ENCODE measurements at places on chromosomes 12 and 14.

DNA sequence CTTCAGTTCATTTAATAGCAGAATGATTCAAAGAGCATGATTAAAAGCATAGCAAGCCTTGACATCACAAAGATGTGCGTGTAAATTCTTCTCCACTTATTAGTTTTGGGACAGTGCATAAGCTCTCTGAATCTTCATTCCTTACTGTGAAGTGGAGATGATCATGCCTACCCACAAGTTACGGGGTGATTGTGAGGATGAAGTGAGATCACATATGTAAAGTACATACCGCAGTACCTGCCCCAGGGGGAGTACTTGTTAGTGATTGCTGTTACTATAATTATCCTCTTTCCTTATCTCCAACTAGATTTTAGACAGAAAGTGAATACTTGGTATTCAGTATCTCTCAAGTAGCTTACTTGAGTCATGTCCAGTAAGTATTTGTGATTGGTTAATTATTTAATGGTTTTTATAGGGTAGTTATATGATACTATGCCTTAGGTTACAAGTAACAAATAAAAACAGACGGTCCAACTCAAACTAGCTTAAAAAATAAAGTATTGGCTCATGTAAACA lies 6.0 kb downstream of the RAD9B start:
- DNase-seq: no peak

DNA sequence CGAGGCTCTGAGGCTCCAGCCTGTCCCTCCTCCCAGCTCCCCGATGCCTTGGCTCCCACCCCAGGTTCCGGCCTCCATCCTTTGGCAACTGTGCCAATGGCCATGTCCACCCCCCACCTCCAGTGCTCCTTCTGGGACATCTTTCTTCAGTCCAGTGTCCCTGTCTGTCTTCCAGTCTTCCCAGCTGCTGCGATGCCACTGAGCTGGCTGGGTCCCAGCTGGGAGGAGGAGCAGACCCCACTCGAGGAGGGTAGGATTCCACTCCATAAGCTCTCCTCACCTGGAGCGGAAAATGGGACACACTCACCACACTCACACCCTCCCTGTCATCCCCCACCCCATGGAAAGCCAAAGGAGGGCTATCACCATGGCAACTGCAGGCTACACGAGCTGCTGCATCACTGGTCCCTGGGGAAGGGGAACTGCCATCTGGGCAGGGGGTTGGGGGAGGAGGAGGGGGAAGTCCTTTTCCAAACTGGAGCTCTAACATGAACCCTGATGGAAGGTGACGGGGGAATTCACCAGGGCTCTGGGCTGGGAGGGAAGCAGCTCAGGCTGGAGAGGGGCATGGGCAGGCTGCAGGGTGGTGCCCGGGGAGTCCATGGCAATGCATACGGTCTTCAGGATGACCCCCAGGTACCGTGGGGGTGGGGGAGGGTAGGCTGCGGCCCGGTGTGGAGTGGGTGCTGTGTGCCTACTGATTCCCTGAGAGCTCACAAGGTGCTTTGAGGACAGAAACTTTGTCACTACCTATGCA lies 94.3 kb downstream of the LRRC74A start:
- DNase-seq: peak; percentile 70

DNA sequence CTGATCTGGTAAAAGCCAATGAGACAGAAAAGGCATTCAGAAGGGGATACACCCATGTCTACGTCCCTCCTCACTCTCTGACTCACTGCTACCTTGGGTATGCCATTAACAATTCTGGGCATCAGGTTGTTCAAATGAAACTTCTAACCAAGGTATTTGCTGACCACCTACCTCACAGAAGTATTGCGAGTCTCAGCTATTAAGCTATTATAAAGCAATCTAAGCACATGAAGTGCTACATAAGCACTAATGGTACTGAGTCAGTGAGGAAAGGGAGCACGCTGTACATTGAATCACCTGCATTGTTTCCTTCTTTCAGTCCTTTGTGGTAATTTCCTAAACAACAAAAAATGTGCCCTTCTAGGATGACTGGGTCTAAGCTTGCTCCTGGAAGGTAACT lies 62.8 kb upstream of the CCDC91 start:
- DNase-seq: no peak

GRCh38 chr12:98951406-98951805 lies 306.3 kb downstream of the APAF1 start:
- no peak for DNase-seq

DNA sequence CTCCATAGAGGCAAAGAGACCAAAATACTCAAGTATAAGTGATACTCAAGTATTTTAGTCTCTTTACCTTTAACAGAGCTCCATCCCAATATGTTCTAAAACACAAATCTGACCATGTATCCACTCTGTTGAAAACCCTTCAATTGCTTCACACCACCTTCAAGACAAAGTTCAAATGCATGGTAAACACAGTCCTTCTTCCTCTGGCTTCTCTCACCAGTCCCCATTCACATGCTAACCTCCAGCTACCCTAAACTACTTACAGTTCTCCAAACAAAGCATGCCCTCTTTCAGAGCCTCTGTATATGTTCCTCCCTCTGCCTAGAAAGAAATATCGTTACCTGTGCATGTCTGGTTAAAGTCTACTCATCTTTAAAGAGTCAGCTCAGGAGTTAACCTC lies 100.2 kb downstream of the NUMB start:
- no peak for DNase-seq

GRCh38 chr12:42643881-42644579 lies 54.5 kb upstream of the PRICKLE1 start:
- no peak for DNase-seq

DNA sequence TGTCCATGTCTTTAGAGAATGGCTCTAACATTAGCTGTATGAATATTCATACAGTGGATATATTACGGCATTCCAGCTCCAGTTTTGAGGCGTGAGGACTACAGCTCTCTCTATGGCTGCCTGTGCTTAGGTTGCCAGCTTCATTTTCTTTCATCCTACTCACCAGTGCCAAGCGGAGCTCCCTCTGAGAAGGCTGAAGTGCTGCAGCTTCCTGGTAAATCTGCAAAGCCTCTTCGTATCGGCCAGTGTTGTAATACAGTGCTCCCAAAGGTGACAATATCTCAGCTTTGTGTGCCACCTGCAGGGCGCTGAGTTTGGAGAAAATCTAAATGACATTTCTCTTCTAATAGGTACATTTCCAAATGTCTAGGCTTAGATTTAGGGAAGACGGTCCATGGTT lies 19.8 kb upstream of the OVCH1 start:
- no peak for DNase-seq

GRCh38 chr12:53735556-53735955 lies 8.3 kb upstream of the CALCOCO1 start:
- no peak for DNase-seq

DNA sequence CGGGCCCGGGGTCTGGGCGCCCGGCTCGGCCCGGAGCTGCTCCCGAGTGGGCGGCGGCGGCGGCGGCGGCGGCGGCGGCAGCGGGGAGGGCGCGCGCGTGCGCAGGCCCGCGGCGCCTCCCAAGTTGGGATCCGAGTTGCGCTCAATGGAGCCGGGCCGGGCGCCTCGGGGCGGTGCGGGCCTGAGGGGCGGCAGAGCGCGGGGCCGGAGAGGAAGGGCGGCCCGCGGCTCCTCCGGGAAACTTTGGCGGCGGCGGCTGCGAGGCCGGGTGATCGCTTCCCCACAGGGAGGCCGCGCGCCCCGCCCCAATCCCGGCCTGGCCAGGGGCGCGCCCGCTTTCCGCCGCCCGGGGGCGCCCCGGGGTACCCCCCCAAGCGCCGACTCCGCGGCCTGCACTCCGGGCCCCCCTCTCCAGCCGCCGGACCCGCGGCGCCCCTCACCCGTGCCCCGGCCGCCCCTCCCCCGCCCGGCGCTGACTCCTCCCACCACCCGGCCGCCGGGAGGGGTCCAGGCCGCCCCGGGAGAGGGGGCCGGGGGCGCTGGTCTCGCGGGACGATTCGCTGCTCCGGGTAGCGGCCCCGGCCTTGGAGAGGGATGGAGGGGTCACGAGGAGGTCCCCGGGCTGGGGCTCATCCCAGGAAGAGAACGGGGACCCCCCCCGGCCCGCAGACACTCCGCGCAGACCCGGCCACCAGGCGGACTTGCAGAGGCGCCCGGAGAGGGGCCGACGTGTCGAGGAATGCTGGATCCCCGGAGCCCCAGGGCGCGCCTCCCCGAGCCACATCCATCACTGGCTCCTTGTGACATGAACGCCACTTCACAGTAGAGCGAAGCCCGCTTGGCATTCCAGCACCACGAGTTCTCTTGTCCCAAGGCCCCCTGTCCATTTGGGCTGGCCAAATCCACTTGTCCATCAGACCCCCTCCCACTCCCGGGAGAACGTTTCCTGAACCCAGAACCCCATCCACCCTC lies at the start of gene RILPL1:
Gene RILPL1 (minus strand): TSS at position 48 of the 972 bp plus-strand sequence. CDS start 237 bp downstream, outside the sequence.
- no peak for DNase-seq

- DNase-seq: no peak
Measured at GRCh38 chr12:117367006-117367638, 5.7 kb upstream of the NOS1 start.

DNA sequence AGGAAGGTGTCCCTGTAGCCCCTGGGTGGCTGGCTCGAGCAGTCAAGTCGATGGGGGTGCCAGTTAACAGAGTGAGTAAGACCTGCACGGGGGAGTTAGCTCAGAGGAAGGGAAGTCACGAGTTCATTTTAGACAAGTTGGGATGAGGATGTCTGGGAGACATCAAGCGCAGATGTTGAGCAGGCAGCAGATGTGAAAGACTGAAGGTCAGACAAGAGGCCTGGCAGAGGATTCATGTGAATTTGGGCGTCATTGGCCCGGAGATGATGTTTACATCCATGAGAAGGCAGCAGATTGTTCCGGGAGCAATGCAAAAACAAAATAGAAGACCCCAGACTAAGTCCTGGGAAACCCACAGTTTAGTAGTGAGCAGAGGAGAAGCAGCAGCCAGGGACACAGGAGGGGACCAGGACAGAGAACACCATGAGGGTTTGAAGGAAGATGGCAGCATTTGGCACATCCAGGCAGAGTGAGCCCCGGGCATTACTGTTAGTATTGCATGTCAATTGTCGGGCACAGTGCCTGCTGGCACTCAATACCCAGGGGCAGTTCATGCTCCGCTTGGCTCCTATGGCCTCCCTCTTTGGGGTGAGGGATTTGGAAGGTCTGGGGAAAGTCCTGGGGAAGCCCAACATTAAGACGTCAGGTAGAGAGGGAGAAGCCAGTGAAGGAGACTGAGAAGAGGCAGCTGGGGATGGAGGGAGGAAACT lies 15.1 kb downstream of the LTBP2 start:
- DNase-seq: no peak

DNA sequence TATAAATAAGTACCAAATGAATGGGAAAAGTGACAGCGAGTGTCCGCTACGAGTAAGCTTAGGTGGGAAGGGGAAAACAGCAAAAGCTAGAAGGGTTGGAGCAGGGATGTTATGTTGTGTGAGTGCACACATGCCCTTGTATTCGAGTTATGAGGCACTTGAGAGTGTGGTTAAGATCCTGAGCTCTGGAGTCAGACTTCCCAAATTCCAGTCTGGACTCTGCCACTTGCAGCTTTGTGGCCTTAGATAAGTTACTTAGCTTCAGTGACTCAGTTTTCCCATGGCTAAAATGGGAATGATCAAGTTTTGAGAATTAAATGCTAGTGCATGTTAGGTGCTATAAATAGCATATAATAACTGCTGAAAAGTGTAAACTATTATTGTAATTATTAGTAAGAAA lies 44.9 kb downstream of the KTN1 start:
- no peak for DNase-seq

GRCh38 chr12:591167-592023 lies 71.8 kb downstream of the NINJ2 start:
- no peak for DNase-seq

DNA sequence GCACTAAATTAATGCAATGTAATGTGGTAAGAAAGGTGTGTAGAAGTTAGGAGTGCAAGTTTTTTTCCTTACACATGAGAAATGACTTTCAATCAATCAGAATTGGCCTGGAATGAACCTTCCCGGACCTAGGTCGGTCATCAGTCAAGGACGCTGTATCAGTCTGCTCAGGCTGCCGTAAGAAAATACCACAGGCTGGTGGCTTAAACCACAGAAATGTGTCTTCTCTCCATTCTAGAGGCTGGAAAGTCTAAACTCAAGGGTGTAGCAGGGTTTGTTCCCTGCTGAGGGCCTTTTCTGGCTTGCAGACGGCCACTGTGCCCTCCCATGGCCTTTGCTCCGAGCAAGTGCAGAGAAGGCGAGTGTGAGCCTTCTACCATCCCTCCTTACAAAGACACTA lies 86.6 kb upstream of the DYNC1H1 start:
- no peak for DNase-seq

GRCh38 chr14:47539031-47539461 lies 136.4 kb downstream of the MDGA2 start:
- no peak for DNase-seq

GRCh38 chr14:100049220-100049619 lies 16.0 kb upstream of the EVL start:
- no peak for DNase-seq

DNA sequence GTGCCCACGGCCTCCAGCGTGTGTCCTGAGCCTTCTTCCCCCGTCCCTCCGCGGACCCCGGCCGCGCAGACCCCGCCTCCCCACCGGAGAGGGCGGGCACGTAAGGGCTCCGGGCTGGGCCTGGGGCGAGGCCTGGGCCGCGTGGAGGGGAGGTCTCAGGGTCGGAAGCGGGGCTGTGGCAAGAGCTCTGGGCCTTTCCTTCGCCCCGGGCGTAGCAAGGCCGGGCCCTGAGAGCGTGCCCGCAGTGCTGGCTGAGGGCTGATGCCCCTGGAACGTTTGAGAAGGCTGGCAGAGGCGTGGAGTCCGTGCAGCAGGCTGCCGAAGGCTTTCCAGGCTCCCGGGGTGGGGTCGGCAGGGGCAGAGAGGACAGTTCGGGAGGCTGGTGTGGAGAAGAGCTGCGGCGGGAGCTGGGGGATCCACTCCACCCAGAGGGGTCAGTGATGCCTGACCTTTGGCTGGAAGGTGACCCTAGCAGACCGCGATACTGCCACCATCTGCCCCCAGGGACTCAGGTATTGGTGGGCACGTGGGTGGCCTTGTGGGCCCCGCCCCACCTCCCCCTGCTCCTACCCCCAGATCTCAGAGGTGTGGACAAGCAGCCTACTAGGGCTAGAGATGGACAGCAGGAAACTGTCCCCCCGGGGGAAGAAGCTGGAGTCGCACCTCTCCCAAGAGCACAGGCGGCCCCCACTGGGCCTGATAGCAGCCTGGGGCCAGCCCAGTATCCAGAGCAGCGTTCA lies 558 bp downstream of the TEX22 start:
- no peak for DNase-seq

DNA sequence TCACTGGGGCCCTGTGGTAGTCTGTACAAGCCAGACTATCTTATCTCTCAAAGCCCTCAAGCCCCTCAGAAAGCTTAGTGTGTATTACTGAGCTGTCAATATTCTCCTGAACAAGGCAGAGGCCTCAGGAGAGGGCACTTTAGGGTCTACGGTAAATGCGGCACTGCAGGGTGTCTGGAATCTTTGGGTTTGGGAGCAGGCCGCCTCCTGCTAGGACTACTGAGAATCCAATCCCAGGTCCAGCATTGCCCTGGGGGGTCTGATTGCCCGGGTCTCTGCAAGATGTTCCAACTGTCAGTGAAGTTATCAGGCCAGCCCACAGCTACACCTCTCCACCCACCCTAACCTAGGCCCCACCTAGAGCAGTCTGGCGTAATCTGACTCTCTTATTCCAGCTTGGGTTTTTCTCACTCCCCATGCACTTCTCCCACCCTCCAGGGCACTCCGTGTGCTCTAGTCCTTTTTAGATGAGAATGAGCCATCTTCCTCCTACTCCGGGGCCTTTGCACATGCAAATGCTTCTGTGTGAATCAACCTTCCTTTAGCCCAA lies 4.3 kb upstream of the ZFP36L1 start:
- DNase-seq: no peak

GRCh38 chr14:105292826-105293711 lies 7.7 kb downstream of the BRF1 start:
- no peak for DNase-seq

- DNase-seq: no peak
Measured at GRCh38 chr12:62481843-62482540, 15.4 kb downstream of the MON2 start.

GRCh38 chr14:76773188-76773885 lies 12.1 kb downstream of the VASH1 start:
- DNase-seq: no peak

Data from NCI-H1436 treated with DMSO at 0.1 percent for 48 hours (cell line).